ENCODE measurements at places on chromosomes 7 and 10.

GRCh38 chr10:116728526-116729096 lies 13.8 kb downstream of the HSPA12A start:
- DNase-seq: no peak

- no peak for DNase-seq
These were observed 11.8 kb upstream of the MIOS start for GRCh38 chr7:7554649-7555575.

GRCh38 chr10:48838834-48839233 lies 100.8 kb downstream of the LRRC18 start:
- DNase-seq: no peak

GRCh38 chr7:1459920-1460820 lies 900 bp upstream of the MICALL2 start:
- no peak for DNase-seq

GRCh38 chr7:137254766-137255165 lies 88.8 kb downstream of the PTN start:
- DNase-seq: no peak

- peak; percentile 60 for DNase-seq
These were observed 119.9 kb downstream of the TFEC start for GRCh38 chr7:115910541-115911164.

DNA sequence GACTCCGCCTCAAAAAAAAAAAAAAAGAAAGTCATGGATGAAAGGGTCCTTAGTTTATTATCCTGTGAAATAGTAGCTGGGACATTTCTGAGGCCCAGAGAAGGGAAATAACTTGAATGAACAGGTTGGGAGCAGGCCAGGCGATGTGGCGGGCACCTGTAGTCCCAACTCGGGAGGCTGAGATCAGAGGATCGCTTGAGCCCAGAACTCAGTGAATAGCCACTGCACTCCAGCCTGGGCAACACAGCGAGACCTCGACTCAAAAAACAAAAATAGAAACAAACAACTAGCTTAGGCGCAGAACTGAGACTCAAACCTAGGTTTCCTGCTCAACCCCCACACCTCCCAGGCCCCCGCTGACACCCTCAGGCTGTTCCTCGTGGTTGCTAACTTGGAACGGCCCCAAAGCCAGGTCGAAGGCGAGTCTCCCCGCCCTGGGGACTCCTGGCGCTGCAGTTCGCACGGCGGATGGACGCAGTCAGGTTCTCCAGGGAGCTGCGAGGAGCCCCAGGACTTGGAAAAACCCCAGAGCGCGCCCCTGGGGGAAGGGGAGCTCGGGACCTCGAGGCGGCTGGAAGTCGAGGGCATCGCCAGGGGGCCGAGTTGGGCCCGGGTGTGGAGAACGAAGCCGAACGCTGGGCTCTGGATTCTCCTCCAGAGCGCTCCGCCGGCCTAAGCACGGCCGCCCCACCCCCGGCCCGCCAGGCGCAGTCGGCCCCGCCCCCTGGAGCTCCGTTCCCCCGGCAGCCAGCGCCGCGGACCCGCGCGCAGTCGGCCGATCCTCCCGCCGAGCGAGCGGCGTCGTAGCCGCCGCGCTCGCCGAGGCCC lies at the start of gene STOX1:
STOX1 (plus strand) TSS at position 768 of the 828 bp plus-strand sequence. CDS start 93 bp downstream, outside the sequence.
- peak; percentile 86 for DNase-seq

GRCh38 chr10:93437946-93438612 lies 44.1 kb downstream of the MYOF start:
- no peak for DNase-seq

- DNase-seq: no peak
These were observed 129.3 kb downstream of the GFRA1 start for GRCh38 chr10:116143673-116144222.

GRCh38 chr7:11642276-11642675 lies 189.7 kb downstream of the THSD7A start:
- DNase-seq: no peak

DNA sequence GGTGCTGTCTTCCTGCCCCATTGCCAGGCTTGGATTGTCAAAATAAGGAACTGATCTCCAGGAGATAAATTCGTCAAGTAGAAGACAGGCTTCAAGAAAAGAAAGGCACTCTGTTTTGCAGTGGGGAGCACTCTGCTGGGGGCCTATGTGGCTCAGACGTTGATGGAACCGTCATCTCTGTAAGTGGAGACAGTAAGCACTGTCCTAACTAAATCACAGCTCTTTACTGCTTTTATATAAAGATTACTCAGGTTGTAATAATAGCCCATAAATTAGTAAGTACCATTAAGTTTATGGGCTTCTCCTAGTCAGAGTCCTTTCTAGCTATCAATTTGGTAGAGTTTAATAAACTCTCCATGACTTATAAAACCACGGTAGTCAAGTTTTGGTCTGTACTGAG lies 249.9 kb downstream of the FRMD4A start:
- no peak for DNase-seq

GRCh38 chr7:102291056-102291915 lies 4.6 kb downstream of the SH2B2 start:
- DNase-seq: no peak

GRCh38 chr10:79380125-79380945 lies 33.1 kb downstream of the PPIF start:
- DNase-seq: peak; percentile 90

DNA sequence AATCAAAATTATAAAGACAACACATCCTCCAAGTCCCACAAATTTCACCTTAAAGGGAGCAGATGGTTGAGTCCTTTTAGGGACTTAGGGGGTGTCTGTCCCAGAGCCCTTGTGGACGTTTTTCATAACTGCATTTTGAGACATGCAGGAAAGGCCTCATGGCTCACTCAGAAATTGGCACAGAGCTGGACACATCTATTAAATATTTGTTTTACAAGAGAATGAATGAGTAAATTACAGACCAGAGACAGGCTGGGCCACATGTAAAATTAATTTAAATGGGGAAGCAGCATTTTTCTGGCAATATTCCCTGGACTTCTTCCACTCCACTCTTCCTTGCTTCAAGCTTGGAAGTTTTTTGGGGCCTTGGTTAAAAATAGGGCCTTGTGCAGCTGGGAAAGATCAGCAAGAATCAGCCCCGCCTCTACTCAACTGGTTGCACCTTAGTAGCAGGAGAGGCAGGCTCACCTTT lies 20.0 kb downstream of the LAMB1 start:
- no peak for DNase-seq

GRCh38 chr7:96663457-96663856 lies 46.2 kb downstream of the SEM1 start:
- no peak for DNase-seq

DNA sequence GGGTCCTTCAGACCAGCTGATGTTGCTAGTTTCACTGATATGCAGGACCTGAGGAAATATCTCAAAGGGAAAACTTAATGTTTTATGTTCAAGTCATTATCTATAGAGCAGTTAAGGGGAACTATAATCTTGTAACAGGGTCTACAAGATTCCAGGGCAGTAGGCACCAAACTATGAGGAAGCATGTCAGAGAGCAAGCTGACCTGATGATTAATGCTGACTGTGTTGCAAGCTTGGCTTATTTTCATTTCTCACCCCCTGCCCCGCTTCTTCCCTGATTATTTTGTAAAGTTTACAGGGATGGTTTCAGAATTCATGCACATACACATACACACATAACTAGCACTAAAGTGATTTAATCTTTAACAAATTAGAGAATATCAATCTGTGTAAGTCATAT lies 84.3 kb upstream of the CACNA2D1 start:
- no peak for DNase-seq

DNA sequence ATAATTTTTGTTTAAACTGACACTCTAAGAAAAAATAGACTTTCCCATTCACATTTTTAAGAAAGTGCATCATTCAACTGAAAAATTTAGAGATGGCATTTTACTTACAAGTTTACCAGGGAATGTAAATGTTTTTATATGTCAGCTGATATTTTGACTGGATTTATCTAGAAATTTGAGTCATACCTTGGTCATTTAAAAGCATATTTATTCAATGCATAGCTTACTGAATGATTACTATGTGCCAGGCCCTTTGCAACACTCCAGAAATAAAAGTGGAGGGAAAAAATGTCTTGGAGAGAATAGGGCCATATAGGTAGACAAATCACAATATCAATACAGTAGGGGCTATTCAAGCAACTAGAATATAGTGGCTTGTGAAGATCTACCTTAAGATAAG lies 98.4 kb upstream of the FAM3C start:
- no peak for DNase-seq

- DNase-seq: no peak
These were observed 53.8 kb upstream of the AGK start for GRCh38 chr7:141497391-141497790.

GRCh38 chr10:4691776-4692175 lies 134.2 kb upstream of the AKR1E2 start:
- DNase-seq: no peak

DNA sequence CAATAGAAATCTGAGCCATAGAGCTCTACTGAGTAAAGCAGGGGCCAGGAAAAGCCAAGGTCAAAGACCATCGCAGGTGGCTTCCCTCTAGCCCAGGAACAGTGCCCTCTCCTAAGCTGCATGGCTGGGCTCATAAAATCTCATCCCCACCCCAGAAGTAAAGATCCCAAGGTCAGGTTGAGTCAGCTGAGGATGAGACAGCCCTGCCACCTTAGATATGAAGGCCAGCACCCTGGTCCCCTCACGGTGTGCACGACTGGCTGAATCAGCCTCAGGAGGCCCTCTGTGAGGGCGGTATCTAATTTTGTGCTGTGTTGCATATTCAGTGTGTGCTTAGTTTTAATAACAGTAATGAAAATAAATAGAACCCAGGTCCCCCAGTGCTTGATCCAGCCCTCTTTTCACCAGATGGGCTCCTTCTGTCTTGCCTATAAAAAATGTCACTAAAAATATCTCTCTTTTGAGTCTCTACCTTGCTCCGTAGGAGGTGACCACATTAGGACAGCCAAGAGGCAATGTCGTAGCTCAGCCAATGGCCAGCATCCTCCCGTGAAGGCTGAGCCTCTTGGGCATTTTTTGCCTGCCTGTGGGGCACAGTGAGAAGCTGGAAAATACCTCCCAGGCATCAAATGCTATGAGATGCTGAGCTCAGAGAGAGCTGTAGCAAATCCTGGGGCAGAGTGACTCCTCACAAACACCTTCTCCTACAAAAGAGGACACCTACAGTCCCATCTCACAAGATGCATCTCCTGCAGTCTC lies 424.0 kb downstream of the PLXNA4 start:
- DNase-seq: no peak

DNA sequence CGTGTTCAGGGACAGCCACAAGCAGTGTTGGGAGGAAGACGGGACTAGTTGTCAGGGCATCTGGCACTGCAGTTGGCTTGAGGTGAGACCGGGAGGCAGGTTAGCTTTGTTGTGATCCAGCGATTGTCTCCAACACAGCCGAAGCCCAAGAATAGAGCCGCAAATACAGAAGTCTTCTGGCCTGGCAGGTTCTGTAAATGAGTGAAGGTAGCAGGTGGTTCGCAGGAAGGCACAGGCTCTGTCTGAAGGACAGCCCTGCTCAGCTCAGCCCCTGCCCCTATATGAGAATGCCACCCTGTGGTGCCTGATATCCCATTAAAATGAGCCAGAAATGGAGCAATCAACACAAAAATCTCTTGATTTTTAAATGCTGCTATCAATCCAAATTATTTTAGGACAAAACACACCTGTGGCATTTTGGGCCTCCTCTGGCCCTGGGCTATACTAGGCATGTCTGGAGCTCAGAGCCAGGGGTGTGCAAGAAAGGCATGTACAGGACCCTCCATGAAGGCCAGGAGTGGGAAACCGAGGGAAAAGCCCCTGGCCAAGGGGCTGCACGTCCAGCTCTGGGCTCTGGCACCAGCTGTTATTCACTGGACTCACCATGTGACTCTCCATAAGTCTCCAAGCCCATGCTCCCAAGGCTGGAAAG lies 11.2 kb upstream of the C10orf71 start:
- DNase-seq: no peak

- DNase-seq: peak; percentile 13
These were observed 29.0 kb downstream of the AGAP3 start for GRCh38 chr7:151115121-151115835.

GRCh38 chr10:8055420-8056349 lies 1.2 kb downstream of the GATA3 start:
- DNase-seq: no peak

GRCh38 chr10:62958980-62959379 lies 142.8 kb upstream of the EGR2 start:
- DNase-seq: no peak

- no peak for DNase-seq
These were observed 370.2 kb downstream of the PPP1R3A start for GRCh38 chr7:113548561-113548960.

- no peak for DNase-seq
These were observed 195.5 kb downstream of the CELF2 start for GRCh38 chr10:11213137-11213536.

- no peak for DNase-seq
These were observed 105.2 kb upstream of the SH2B2 start for GRCh38 chr7:102181517-102181916.

DNA sequence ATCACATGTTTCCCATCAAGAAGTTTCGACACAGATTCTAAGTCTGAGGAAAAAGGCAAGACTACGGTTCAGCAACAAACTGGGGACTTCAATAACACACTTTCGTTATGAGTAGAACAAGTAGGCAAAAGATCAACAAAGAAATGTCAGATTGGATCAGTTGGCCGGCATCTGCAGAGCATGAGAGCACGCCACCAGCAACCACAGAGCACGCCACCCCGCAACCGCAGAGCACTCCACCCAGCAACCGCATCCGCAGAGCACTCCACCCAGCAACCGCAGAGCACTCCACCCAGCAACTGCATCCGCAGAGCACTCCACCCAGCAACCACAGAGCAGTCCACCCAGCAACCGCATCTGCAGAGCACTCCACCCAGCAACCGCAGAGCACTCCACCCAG lies 89.7 kb upstream of the FAM20C start:
- DNase-seq: no peak

DNA sequence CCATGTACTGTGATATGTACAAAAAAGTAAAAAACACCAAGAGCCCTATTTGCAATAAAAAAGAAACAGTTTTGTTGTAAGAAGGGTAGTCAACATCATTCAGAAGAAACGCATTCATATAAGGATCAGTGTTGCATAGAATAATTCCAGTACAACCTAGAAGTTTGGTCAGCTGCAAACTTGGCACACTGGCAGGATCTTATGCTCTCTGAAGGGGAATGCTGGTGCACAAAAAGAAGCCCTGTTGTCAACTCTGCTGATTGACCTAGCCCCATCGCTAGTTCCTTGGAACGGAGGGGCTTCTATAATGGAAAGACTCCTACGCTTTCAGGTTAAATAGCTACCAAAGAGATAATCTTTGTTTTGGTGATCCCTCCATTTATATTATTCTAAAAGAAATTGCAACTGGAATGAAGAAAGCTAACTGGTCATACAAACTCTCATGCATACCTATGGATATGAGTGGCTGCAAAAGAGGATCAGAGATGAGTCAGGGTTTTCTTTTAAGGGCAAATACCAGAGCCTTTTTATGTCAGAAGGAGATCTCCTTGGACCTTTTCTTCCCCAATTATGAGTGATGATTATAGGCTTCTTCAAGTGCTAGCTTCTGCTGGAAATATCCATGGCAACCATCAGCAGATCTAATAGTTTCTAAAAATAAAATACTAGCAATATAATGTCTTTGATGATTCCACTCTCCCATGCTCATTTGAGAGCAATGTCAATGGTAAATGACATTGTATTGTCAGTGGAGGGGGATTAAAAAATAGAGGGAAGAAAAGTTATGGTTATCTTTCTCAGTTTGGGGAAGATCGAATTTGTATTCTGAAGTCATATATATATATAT lies 312.4 kb upstream of the CACNA2D1 start:
- no peak for DNase-seq

Data from T47D (cell line).